ENCODE measurements at places on chromosomes 2 and 18.

DNA sequence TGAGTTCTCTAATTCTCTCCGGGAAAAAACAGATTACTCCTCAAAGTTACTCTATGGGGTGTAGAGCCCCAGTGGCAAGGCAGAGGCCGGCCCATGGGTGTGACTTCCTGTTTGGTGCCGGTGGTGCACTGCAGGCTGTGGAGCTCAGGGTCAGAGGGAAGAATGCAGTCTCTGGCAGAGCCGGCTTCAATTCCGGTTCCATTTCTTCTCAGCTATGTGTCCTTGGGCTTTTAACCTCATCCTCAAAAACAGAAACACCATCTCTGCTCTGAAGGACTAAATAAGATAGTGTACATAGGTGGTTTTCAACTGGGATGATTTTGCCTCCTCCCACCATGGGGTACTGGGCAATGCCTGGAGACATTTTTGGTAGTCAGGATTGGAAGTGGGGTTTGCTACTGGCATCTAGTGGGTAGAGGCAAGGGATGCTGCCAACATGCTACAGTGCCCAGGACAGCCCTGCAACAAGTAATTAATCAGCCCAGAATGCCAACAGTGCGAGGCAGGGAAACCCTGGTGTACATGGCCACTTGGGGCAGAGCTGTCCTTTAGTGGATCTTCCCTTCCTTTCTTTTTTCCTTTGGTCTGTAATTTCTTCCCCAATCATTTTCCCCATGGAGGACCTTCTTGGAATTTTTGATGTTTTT lies 81.2 kb downstream of the INSIG2 start:
- DNase-seq = no peak

DNA sequence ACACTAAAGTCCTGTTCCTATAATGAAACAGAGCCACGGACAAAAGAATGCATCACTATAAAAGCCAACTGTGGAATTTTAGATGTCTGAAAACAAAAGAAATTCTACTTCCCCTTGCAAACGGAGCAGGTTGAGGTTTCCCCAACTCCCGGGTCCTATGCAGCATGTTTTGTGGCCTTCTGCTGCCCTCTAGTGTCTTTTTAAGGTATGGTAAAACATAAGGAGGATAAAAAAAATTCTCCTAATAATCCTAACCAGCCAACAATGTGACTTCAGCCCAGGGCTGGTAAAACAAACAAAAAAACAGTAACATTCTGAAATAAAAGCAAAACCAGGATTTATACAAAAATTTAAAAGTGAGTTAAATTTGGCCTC lies 539.5 kb downstream of the NRXN1 start:
- DNase-seq = peak; percentile 10

DNA sequence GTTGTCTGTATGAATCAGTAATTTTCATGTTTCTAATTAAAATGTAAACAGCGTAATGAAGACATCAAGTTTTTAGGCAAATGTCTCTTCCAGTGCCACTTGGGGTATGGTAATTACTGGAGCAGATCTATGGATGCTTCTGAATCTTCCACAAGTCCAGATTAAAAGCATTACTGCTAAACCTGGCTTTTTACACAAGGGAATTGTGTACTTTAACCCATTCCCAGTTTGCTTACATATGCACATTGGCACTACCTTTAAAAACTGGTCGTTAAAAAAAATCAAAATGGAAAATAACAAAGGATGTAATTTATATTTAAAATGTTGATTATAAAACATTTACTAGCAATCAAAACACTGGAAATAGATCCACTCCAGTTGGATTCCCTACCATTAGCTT lies 19.7 kb downstream of the FIGN start:
- DNase-seq = no peak

DNA sequence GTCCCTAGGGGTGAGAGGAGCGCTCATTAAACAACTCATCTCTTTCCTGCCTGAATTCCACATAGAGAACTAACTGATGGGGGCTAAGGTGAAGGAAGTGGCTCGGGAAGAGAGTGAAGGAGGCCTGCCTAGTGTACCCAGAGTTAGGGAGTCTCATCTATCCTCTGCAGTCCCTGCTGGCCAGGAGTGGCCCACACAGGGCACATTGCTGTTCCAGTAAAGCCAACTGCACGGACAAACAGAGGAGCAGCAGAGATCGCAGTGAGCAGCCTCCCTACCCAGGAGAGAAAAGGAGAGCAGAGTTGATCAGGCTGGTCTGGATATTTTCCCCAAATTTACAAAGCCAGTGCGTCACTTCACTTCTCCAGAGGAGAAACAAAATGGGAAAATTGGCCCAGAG lies 16.9 kb upstream of the FN1 start:
- no peak for DNase-seq

DNA sequence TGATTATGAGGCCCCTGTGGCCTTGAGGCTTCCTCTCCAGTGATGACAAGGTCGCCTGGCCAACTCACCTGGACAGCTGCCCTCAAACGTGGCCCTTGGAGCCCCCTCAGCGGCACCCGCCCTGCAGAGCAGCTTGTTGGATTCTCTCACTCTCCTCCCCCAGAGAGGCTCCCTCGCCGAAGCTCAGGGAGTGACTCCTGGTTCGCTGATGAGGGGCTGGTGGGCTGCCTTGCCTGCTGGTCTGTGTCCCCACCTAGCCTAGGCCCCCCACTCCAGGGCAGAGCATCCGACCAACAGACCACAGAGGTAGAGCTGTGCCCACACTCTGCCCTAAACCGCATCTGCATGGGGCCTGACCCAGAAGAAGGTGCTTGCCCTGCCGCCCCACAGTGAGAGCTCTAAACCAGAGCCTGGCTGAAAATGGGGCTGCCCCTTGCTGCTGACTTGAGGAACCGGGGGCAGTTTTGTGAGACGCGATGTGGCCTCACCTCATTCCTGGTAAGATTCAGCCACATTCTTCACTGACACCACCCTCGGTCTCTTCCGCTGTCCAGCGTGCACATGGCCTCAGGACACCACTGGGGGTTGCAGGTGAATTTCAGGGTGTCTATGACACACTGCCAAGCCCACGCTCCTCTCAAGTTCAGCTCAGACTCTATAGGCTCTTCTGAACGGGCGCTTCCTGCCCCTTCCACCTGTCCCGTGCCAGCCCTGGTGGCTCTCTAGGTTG lies 131.6 kb downstream of the CABLES1 start:
- DNase-seq = no peak

DNA sequence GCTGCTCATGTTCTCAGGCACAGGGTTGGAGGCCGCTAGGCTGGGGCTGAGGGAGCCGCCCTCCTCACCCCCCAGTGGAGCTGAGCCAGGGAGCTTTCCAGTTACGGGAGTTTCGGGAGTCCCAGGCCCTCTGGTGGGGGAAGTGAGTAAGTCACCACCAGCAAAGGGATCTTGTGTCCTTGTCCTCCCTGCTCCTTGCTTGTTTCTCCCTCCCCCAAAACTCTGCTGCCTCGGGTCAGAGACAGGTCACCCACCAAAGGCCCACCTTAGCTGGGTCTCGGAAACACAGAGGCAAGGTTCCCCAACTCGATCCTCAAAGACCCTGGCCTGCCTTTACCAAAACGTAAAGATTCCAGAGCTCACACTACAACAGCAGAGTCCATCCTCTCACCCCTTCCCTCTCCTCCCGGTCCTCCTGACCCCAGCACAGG lies 60.5 kb upstream of the POMC start:
- peak; percentile 41 for DNase-seq

DNA sequence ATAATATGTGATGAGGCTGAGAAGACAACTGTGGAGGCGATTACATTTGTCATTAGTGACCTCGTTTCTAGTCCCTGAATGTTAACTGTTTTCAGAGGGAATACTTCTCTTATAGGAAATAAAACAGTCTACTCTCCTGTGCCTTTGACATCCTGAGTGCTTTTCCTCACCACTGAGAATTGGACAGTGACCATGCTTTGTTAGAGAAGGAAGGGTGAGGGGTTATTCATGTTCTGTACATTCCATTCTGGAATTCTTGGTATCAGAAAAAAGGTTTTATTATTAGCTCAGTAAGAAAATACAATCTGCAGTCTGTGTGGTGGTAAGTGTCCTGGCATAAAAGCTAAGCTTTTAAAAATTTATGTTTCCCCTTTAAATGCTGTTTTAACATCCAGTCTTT lies 58.8 kb downstream of the PARD3B start:
- no peak for DNase-seq
